Left ventricle myocardium inferior (tissue), 1 donor: ENCODE measurements at places on chromosomes 13 and 19. TPM values are rescaled to one million over a fixed set of nuclear protein-coding genes. Genes with fewer than 3 reads are reported as not detected.

VSTM1 gene
- total RNA-seq: not detected

CCDC70 gene
- total RNA-seq: not detected

ODAD3 gene
- 0.77 TPM for total RNA-seq

WIZ gene
- 25.3 TPM for total RNA-seq

TSKS gene
- total RNA-seq: 0.38 TPM

FLT3LG gene
- total RNA-seq: 3.1 TPM

ZNF211 gene
- 10.0 TPM for total RNA-seq

ERICH6B gene
- total RNA-seq: not detected

VSTM2B gene
- total RNA-seq: not detected

ZNF665 gene
- total RNA-seq: 1.6 TPM

- peak; percentile 77 for DNase-seq
Observed at GRCh38 chr19:48635263-48635965, 1.8 kb downstream of the DBP start.

GRCh38 chr13:26468265-26468801 lies 89.2 kb upstream of the WASF3 start:
- no peak for DNase-seq

DNA sequence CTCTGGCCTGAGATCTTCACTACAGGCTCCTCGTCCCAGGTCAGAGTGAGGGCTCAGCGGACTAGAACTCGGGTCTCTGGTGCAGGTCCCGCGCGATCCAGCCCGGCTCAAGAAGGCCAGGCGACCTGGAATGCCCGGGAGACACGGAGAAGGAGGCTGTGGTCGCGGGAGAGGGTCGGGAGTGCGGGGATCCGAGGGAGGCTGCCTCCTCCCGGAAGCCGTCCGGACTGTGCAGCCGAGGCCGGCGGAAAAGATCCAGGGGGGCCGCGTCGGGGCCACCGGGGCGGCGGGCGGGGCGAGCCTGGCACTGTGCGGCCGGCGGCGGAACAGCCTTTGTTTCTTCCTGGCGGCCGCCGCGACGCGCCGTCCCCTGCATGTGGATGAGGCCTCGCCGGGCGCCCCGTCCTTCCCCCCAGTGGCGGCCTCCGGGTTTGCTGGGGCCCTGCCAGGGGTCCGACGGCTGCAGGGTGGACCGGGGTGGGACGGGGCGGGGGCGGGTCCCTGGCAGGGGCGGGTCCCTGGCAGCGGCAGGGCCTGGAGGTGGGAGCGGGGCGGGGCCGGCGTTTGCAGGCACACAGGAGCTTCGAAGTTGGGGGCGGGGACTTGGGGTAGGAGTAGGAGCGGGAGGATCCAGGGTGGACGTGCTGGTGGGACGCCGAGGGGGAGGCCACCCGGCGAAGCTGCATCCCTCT lies 1.0 kb upstream of the SLC7A10 start:
- no peak for DNase-seq

DNA sequence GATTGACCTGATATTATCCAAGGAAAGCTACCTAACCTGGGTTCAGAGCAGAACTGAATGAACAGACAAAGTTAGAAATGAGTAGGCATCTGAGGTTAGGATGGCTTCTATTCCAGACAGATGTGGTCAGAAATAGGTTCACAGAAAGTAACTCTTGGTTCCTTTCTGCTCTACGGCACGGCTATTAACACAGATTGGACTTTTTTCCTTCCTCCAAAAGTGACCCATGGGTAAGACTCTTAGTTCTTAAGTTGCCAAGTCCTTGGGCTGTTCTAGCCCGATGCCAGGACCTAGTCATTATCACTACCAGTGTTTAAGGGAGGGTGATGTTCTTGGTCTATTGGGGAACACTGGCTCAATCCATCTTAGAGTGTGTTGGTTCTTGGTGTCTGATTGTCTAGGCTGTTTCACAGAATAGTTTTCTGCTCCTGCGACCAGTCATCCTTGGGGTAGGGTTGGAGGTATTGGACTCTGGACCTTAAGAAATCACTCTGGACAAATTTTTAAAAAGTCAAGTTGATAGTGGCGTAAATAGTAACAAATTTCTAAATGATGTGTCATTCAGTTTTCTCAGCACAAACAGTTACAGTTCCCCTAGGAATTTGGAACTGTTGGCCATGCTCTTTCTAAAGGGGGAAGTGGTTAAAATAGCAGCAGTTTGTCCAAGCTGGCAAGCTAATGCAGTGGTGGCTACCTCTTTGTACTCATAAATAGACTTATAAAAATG lies 60.1 kb upstream of the MYCBP2 start:
- no peak for DNase-seq

- DNase-seq: no peak
Observed at GRCh38 chr13:71210861-71211260, 656.1 kb downstream of the DACH1 start.

DNA sequence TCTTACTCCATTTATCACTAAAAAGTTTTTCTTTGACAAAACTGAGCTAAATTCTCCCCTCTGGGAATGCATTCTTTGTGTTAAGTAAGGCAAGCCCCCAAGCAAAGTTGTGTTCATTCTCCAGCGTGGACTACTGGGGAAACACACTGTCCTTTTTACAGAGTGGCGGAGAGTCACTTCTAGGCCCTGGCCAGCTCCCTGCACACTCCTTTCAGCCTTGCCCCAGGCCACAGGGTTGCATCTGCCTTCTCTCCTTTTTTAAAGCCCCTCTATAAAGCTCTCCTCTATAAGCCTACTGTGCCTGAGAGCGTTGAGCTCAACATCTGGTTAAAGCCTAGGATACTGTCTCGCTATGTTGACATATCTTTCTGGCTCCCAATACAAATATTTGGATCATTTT lies 803.4 kb downstream of the PCDH17 start:
- no peak for DNase-seq

- DNase-seq: no peak
Observed at GRCh38 chr13:25380741-25381324, 9.1 kb downstream of the ATP8A2 start.

GRCh38 chr19:51887522-51888498 lies at the start of gene ZNF577:
TSS of gene ZNF577 (minus strand) at chr19:51887951. CDS start at chr19:51880382, 7,569 bp downstream.
- DNase-seq: peak; percentile 93

DNA sequence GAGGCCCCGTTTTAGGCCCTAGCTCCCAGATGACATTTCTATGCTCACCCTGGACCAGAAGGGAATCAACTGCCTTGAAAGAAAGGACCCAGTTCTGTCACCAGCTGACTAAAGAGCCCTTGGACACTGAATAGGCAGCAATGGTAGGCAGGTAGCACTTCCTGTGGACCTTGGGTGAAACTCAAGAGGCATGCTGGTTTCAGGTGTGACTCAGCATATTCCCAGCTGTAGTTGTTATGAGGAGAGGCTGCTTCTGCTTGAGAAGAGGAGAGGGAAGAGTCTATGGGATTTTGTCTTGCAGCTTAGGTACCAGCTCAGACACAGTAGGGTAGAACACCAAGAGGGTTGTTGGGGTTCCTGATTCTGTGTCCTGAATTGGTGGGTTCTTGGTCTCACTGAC lies 37.9 kb upstream of the HTR2A start:
- no peak for DNase-seq

DNA sequence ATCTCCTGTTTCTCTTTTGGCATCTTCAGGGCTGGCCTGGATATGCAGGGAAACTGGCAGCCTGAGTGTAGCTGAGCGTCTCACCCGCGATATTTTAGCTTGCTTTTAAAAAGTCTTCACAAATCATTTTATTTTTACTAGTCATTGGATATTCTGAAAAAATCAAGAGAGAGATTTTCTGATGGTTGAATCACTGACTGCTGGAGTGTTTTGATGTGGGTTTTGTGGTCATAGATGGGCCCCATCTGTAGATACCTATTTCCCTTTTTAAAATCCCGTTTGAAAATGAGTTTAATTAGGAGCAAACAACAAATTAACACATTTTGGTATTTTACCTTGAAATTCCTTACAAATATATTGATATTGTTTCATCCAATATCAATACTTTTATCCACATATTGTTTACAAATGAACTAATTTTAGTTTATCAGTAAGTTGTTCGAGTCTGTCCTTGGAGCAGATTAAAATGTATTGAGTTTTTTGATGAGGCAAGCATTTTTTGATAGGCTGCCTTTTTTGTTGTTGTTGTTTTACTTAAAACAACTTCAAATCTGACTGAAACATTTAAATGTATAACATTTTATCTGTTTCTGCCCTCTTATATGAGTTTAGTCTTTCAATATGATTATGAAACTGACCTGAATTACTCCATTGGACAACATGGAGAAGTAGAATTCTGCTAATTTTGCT lies 21.5 kb upstream of the OXGR1 start:
- DNase-seq: no peak

GRCh38 chr19:37095859-37096258 lies 17.6 kb downstream of the ZNF420 start:
- no peak for DNase-seq

GRCh38 chr13:104597546-104598180 lies 1531.4 kb upstream of the SLC10A2 start:
- no peak for DNase-seq

DNA sequence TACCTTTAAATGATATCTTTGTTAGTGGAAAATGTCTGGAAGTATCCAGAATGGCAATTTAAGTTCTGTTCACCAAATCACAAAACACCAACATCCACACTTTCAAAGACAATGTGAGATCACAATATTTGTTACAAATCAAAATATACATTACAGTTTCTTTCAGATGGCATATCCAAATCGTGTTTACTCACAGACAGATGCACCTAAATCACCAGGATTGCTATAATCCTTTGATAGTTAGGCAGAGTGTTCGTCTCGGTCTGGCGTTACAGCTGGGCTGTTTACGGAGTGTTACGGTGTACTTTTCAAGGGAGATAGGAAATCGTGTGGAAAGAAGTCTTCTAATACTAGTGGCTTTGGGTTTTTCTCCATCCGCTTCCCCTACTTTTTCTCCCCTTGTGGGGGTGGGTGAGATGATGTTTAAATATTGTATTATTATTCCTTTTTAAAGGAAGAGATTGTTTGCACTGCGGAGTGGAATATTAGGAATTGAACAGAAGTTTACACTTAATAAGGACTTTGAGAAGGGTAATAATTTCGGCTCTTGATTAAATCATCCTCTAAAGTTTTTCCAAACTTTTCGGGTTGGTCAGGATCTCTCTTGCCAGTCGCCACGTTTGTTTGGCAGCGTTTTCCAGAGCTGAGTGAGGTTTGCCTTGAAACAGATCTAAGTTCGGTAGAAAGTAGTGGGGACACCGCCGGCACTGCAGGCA lies 1.8 kb downstream of the MAB21L1 start:
- no peak for DNase-seq

GRCh38 chr13:29752175-29752574 lies 98.2 kb downstream of the UBL3 start:
- no peak for DNase-seq
